ENCODE measurements at places on chromosomes 3 and 15.
A peak's percentile ranks its signal among the peaks of the same experiment; 100 is the strongest.

- no peak for DNase-seq
These were observed 584 bp upstream of the LARS2 start for GRCh38 chr3:45387636-45388348.

- DNase-seq = no peak
These were observed 10.8 kb downstream of the CDAN1 start for GRCh38 chr15:42726114-42726513.

- DNase-seq = no peak
These were observed 822.7 kb downstream of the TUSC7 start for GRCh38 chr3:117532268-117532667.

- no peak for DNase-seq
These were observed 38.7 kb downstream of the TMEM45A start for GRCh38 chr3:100531093-100531492.

GRCh38 chr15:29596266-29596665 lies 226.0 kb downstream of the TJP1 start:
- no peak for DNase-seq

GRCh38 chr3:155196131-155197021 lies 97.1 kb downstream of the STRIT1 start:
- DNase-seq = no peak

GRCh38 chr3:152047465-152047864 lies 174.0 kb downstream of the SUCNR1 start:
- no peak for DNase-seq

GRCh38 chr3:107524841-107525643 lies 2.3 kb downstream of the BBX start:
- peak; percentile 30 for DNase-seq

DNA sequence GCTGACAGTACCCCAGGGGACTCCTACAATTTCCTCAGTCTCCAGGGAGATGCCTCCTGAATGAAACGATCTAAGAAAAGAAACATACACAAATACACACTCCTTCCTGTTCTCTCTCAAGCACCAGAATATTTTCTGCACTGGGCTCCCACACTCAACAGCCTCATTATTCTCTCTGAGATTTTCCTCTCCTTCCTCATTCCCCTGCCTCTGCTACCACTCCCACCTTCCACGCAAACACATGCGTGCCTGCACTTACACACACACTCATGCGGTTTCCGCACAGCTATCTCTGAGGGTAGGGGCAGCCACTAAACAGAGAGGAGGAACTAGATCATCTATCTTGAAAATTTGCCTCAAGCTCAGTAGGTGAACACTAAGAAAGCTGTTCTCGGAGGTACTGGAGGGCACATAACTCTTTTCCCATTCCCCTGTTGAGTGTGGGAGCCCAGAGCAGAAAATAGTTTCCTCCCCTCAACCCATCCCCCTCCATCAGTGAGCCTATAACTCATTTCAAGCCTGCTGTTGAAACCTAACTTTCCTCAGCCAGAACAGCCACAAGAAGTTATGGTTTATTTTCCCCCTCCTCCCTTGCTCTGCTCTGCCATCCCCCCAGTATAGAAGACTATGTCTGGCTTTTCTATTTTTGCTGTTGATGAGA lies 30.5 kb upstream of the TIPARP start:
- DNase-seq = peak; percentile 36

DNA sequence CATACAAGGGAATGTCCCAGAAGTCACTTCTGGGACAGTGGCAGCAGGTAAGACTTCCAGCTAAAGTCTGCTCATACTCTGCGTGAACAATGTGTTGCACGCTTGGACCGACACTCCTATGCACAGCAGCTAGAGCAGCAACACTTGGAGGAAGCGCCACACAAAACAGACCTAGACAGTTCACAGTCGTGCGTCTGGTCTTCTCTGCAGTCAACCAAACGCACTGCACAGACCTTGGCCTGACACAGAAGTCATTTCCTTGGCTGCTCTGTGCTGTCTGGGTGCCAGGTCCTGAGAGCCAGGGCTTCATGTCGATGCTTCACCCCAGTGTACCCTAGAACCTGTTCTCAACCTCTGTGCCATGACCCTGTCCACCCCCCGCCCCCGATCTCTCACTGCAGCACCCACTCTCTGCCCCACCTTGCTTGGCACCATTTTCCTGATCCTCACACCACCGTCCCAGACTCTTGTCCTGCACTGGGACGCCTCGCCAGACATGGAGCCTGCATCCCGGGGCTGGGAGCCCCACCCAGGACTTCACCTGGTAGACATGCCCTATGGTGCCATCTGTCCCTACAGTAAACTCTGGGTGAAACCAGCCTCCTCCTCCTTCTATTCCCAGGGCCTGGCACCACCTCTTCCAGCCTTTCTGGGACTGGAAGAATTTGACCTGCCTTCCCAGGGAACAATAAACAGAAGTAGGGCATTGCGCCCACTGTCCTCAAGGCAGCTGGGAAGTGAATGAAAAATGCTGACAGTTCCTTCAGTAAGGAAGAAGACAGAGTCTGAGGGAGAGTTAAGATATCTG lies 3.1 kb downstream of the ATP10A start:
- no peak for DNase-seq

DNA sequence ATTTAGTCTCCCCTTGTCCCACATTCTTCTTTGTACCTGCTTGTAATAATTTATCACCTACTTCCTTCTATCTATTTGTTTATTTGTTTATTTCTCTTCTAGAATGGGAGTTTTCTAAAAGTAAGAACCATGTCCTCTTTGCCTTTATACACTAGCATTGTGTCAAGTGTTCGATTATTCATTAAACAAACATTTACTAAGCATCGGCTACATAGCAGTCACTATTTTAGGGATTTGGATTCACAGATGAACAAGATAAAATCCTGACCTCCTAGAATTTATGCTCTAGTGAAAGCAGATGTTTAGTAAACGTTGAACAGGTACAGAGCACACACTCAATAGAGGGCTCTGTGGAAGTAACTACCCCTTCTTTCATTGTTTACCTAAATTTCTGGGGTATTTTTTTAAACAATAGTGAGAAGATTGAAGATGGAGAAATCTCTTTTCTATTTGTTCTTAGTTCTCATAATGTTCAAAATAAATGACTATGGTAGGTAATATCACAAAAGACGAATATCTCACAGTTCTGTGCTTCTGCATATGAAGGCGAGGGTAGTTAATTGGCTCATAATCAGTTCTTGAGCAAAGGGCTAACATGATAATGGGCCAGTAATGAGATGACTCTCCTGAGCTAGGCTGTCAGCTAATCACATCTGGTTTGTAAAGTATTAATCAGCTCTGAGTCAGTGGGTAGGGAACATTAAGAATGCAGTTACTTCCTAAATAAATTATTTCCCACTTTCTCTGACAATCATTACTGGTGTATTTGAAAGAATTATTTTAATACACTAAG lies 111.9 kb downstream of the SLC9A9 start:
- DNase-seq = no peak

- DNase-seq = no peak
These were observed 755.8 kb downstream of the ROBO1 start for GRCh38 chr3:79011821-79012529.

DNA sequence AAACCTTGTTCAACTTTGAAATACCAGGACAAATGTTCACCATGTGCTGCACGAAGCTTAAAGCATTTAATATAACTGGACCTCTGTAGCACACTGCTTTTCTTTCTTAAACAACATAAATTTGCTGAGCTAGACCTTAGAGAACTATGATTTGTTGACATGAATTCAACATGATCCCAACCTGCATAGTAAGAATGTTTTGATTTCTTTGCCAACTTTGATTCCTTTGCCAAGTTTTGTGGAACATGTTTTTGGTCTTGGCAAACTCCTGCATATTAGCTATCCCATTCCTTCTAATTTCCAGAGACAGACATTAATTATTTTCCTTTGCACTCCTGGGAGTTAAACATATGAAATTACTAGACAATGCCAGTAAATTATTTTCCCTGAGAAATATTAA lies 197.2 kb upstream of the RBMS3 start:
- DNase-seq = no peak

Measured in stimulated activated naive CD8-positive, alpha-beta T cell treated with anti-CD3 and anti-CD28 coated beads, Interleukin-15, amount 100 ng/mL, for 72 hours (primary cell).